ENCODE measurements at places on chromosomes 1 and 21.
A peak's percentile ranks its signal among the peaks of the same experiment; 100 is the strongest.

DNA sequence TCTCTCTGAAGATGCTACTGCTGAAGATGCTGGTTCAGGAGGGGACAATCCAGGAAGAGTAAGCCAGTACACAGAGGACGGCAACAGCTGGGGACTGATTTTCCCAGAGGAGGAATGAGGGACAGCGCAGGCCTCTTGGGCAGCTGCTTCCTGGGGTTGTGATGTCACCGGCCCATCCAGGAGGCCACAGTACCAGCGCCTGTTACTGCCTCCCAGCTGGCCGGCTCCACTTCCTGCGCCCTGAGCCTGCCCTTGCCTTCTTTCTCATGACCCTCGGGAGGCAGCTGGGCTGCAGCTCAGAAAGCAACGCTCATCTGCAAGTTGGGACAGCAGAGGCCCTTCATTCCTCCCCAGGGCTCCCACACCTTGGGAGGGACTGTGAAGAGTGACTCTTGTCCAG, 21.9 kb upstream of the ID3 start:
- DNase-seq, result peak; percentile 15

GRCh38 chr1:51175278-51175677, 60.8 kb upstream of the RNF11 start:
- no peak for DNase-seq

- DNase-seq, result no peak
Observed at GRCh38 chr1:17308593-17308992, 596 bp downstream of the PADI4 start.

DNA sequence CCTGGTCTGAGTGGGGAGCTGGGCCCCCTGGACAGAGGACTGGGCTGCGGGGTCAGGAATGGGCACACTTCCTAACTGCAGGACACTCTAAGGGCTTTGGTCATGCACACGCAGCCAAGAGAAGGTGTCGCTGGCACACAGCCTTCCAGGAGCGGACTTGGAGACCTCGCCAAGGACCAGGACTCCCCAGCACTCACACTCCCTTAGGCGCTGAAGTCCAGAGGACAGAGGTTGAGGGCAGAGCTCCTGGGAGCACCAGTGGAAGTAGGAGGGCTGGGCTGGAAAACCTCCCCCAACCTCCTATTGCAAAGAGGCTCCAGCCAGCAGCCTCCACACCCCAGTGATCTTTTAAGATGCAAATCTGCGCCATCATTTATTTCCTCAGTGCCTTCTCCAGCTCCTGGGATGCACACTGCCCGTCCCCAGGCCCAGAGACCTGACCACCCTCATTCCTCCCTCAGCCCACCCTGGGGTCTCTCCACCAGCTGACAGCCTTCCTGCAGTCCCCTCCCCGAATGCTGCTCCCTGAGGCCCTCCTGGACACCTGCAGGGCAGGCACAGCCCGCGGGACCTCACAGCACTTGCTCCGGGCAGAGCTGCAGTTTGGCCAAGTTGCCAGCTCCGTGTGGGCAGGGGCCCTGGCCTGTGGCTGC, 3.0 kb downstream of the TSPEAR start:
- DNase-seq, result no peak

DNA sequence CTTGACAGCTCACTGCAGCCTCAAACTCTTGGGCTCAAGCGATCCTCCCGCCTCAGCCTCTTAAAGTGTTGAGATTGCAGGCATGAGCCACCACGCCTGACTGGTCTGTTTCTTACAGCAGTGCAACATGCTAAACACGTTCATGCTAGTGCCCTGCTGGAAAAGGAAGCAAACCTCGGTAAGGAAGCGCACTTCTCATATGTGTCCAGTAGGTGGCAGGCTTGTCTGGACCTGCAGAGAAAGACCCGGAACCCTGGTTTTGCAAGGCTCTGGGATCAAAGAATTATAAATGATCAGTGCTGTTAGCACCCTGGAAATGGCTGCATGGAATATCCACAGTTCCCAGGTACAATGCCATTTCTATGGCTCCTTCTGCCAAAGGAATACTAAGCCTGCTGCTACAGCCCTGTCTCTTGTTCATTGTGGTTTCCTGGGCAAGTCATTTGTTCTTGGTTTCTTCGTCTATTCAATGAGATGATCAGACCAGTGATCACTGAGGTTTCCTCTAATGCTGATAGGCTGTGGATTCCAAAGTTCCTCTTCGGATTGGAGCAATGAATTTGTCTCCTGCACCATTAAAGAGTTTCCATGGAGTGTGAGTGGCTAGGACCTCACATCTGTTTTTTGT, 15.9 kb downstream of the RNU5D-1 start:
- DNase-seq, result peak; percentile 10

GRCh38 chr21:29621525-29621924, 318.3 kb downstream of the GRIK1 start:
- DNase-seq, result no peak

GRCh38 chr1:111937147-111937725, 52.2 kb downstream of the KCND3 start:
- DNase-seq, result no peak

GRCh38 chr1:113269168-113269963, 120.9 kb upstream of the MAGI3 start:
- no peak for DNase-seq

DNA sequence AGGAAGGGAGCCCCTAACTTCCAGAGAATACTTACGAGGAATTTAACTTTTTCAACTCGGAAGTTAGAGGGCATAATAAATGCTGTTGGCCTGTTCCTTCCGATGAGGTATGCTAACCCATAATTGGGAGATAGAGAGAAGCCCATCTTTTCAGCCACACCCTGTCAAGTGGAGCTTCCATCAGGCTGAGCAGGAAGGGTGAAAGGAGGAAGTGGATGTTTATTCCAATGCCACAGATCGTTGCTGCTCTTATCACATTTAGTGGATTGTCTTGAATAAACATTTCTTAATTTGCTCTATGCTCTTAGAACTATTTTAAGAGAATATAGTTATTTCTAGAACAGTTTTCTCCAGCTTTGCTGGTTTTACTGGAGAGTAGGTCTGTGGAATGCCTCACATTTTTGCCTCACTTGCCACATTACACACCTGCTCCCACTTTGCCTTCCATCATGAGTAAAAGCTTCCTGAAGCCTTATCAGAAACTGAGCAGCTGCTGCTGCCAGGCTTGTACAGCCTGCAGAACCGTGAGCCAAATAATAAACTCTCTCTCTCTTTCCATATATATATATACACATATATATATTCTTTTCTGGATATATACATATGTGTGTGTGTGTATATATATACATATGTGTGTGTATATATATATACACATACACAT, 60.0 kb upstream of the RGS21 start:
- DNase-seq, result no peak

DNA sequence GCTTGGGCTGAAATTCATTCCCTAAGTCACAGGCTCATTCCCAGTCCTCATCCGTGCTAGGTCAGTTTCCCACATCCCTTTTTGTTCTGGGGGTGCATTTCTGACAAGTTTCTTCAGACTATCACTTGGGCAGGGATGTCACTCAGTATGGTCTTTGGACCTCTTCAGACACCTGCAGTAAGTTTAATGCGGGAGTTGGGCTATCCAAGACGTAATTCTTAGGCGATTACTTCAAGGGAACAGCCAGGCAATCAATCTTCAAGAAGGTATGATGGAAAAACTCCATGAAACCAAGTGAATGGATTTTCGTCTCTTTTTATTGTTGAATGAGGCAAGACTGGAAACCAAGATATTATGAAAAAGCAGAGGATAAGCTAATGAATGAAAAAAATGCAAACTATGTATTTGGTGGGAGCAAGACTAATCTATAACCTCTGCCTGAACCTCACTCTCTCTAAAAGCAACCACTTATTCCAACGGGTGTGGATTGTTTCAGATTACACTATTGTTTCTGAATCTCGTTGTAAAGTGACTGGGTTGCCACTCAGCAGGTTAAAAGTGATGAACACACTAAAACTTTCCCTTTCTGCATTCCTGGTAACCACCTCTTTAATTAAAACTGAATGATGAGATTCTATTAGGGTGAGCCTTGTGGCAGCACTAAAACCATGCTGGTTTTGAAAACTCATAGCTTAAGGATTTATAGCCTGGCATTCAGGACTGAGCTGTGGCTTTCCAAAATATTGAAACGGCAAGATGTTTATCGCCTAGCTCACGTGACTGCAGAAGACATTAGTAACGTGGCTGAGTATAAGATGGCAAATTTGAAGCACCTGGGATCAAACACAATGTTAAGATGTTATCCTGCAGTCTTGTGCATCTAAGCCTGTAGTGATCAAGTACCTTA, 1.1 kb downstream of the RASAL2 start:
- no peak for DNase-seq

GRCh38 chr1:247173431-247173830, 1.6 kb upstream of the ZNF124 start:
- DNase-seq, result no peak

DNA sequence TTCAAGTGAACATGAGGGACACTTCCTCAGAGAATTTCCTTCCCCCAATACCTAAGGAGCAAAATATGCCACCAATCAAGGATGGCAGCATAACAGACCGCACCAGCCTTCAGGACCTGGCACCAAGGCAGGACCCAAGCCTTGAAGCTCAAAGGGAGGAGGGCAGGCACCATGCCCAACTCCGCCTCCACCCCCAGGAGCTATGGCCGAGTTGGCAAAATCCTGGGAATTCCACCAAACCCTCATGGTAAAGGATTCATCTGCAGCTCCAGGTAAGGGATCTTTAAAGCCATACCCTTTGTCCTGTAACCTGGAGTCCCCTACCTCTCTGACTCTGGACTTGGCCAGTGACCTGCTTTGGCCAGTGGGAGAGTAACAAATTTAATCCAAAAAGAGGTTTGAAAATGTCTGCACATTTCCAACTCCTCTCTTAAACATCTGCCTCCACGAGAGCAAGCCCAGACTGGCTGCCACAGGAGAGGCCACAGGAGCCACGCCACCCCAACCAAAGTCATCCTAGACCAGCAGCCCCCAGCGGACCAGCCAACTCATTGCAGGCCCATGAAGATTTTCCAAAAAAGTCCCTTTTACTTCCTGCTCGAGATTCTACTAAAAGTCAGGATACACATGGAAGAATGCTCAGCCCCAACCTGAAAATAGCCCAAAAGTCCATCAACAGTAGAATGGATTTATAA, 41.9 kb downstream of the NPHP4 start:
- DNase-seq, result no peak

DNA sequence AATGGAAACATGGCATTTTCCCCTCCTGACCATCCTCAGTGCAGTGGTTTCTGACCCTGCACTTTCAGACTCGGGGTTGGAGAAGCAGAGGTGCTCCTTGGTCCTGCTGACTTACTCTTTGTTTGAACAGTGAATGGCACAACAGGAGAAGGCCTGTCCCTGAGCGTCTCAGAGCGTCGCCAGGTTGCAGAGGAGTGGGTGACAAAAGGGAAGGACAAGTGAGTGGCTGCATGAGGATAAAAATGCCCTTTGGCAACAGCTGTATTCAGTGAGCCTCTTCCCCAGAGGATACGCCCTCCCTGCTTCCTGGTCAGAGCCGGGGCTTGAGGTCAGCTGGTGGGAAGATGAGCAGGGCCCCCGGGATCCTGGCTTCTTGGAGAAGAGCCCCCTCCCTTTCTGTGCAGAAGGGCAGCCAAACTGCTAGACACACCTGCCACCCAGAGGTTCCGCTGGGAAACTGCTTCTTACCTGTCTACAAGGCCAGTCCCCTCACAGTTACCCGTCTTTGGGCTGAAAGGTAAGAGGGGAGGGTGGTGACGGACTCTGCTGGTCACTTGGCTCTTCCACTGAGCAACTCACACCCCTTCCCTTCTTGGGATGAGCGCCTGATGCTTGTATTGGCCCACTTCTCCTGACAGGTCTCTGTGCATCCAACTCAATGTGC, 16.6 kb downstream of the NPL start:
- DNase-seq, result no peak

DNA sequence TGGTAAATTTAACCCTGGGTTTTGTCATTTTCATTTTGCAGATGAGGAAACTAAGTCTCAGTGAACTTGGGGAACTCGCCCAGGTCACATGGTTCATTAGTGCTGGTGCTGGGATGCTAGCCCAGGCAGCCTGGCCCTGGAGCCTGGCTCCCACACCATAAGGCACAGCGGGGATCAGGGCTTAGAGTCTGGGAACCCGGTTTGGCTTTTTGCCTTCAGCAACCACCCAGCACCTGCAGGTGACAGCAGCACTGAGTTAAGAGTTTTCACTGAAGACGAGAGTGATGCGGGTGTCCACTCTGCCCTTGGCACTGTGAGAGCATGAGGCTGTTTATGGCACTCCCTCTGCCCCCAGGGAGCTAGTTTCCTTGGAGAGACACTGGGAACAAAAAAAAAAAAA, 18.4 kb upstream of the CD101 start:
- DNase-seq, result no peak

DNA sequence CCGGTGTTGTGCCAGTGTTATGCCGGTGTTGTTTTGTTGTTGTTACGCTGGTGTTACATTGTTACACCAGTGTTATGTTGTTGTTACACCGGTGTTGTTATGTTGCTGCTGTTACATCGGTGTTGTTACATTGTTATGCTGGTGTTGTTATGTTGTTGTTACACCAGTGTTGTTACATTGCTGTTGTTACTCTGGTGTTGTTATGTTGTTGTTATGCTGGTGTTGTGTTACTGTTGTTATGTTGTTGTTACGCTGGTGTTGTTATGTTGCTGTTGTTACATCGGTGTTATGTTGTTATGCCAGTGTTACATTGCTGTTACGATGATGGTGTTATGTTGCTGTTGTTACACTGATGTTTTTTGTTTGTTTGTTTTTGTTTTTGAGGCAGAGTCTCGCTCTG, 24.1 kb downstream of the H6PD start:
- no peak for DNase-seq

DNA sequence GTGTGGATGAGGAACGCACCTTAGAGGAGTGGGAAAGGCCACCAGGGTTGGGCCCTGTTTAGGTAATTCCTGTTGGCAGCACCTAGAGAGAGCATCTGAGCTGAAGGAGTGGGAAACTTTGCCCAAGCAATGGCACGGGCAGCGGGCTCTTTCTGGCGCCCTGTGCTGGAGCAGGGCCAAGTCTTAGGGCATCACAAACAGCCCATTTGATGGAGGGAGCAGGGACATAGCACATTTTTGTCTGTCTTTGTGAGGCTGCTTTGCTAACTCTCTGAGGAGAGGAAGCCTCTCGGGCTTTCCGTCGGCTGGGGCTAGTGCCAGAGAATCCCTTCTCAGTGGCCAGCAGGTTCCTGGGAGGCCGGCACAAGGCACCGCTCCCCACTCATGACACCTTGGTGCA, 22.5 kb upstream of the CNTN2 start:
- DNase-seq, result no peak

GRCh38 chr1:230064283-230064682, 2.8 kb upstream of the GALNT2 start:
- no peak for DNase-seq

- DNase-seq, result no peak
Observed at GRCh38 chr21:31075848-31076247, 37.6 kb upstream of the KRTAP19-8 start.

DNA sequence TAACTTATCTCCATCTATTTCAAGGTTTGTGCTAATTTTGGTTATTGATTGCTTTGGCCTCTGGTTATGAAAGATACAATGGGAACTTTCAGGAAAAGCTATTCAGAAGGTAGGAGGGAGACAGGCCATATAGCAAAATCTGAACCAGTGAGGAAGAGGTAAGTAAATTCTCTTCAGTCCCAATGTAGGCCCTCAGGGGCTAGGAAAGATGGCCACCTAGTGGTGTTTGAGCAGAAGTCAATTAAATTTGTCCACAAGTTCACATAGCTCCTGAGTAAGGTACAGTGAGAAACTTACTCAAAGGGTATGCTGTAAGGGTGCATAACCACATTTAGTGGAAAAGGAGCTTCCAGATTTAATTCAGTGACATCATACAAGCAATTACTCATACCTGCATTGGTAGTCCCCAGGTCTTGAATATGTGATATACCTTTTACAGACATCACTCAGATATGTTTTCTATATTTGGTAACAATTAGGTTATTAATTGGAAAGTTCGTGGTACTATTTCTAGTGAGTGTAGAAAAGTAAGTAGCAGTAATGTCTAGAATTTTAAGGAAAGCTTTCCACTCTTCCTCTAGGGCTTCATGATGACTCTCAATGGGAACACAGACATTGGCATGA, 21.4 kb upstream of the FMO1 start:
- peak; percentile 10 for DNase-seq

All from hypothalamus (tissue), 51 donors.